ENCODE measurements at places on chromosomes 7 and 10.

- DNase-seq, result no peak
Observed at GRCh38 chr10:6383096-6383812, 180.5 kb downstream of the PFKFB3 start.

DNA sequence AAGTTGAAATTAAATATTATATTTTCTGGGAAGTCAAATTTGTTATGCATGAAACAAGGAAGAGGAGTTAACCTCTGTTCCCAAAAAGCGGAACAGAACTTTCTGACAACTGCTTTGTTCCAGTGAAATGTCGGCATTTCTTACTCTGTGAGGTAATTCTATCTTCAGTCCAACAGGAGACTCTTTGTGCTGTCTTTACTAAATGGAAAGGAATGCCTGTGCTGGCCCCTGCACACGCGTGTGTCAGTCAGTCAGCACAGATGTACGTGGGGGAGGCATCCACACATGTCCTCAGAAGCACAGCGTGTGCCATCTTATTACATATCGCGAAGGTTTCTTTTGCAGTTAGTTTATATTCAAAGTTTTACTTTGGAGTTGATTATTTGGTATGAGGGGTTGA is 37.5 kb downstream of the NET1 start:
- DNase-seq, result no peak

DNA sequence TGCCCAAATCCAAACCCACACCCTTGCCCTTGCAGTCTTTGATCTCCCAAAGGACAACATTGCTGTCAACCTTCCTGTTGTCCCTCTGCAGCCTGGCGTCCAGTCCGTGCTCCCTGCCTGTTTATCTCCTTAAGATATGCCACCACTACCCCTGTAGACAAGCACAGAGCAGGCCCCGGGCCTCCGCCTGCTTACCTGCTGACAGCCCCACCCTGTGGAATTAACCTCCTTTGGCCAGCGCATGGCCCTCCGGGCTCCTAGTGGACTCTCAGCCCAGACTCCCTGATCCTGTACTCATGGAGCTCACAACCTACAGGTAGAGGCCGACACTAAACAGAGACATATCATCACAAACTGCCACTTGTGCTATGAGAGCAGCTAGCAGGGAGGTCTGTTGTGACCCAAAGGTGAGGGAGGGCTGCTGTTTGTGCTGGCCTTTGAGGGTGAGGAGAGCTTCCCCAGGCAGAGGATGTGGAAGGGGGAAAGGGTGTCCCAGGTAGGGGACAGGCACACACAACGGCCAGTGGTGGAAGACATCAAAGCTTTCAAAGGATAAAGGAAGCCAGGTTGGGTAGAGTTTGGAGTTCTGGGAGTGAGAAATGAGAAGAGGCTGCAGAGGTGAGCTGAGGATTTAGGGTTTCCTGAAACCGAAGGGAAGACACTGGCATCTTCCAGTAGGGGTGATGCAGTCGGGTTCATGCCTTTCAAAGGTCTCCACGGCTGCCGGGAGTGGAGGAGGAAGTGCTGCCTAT is 174.5 kb upstream of the ZMIZ1 start:
- DNase-seq, result no peak

DNA sequence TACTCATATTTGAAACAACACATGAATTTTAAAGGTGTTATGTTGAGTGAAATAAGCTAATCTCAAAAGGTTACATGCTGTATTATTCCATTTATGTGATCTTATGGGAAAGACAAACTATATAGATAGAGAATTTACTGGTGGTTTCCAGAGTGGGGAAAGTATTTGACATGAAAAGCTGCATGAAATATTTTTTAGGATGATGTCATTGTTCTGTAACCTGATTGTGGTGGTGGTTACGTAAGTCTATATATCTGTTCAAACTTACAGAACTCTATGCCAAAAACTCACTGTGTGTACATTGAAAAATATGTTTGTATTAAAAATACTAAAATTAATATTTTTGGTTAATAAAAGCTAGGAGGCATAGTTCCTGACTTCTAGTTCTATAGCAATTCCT is 453.0 kb downstream of the SORCS3 start:
- no peak for DNase-seq

DNA sequence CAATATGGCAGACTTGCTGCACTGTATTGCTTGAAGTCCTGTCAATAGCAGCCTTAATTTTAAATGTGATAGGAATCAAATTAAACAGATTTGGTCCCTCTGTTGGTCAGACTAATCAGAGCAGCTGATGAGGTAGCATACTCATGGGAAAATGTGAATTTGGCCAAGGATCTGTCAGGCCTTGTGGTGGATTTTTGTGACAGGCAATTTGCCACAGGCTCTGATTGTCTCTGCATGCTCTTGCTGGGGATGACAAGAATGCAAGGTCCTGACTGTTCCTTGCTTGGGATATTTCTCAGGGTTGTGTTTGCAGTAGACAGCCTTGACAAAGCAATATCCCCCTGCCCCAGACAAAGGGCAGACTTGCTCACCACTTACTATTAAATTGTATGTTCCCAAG is 41.5 kb upstream of the GARS1 start:
- DNase-seq, result no peak

- DNase-seq, result no peak
Observed at GRCh38 chr7:116569737-116570136, 44.9 kb downstream of the CAV1 start.

DNA sequence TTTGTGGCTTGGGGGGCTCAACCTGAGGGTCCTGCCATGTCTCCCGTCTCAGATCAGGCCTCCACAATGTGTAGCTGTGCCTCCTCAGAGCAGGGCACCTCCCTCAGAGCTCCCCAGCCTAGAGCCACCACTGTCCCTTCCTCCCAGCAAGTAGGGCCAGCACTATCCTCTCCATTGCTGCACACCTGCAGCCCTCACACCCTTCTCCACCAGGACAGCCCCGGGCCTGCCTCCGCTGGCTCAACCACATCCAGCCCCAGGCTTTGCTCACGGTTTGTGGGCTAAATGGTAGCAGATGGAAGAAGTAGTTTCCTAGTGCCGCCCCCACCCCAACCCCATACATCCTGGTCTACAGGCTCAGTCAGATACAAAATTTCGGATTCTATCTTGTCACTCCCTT is 10.1 kb downstream of the NFKB2 start:
- no peak for DNase-seq

DNA sequence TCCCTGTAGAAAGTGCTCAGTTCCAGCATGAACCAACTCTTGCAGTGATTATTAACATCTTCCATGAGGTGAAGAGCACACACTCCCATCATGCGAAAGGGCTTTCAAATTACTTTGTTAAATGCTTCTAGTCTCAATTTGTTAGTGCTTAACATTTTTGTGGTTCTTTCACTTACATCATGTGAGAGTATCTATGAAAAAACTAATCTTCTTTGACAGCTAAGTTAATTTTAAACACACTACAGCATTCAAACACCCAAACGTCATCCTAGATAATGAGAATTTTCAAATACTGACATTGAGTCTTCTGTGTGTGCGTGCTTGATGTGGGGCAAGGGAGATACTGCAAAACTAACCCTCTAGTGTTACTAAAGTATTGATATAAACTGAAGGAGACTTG is 84.8 kb downstream of the ETV1 start:
- no peak for DNase-seq

DNA sequence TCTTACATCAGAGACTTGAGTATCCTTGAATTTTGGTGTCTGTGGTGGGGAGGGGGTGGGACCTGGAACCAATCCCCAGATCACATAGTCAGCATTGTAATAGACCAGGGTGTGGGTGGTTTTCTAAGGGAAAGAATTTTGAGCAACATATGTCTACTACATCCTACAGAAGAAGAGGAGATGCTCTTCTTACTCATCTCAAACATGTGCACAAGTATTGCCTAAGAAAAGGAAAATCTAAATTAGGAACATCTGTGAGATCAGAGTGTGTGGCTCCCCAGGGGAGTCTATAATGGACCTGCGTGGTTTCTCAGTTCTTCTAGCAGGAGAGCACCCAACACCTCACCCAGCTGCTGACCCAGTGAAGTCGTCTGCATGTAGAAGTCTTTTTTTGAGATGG is 148.8 kb downstream of the CCDC3 start:
- no peak for DNase-seq

DNA sequence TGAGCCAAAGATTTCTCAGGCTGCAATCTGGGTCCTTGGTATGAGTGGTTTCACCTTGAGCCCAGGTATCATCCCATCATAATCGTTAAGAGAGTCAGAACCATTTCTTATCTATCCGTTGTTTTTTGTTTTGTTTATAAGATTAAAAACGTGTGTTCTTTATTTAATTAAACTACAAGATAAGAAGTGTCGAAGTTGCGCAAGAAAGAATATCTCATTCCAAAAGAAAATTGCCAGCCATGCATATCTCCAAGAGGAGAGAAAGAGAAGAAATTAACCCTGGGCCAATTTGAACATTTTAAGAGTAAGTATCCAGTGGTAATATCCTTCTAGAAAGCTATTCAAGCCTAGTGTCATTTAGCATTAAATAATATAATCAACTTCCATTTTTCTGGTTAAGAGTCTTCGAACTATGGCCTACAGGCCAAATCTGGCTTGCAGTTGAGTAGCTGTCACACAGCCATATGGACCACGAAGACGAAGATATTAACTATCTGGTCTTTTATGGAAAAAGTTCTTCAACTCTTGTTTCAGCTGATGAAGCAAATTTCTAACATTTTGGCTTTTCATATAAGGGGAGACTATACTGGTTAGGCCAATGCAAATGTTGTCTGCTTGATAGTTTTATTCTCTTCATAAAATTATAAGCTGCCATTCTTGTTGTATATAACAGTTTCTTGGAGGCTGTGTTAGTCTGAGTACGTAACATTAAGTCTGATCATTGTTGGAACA is 576.4 kb downstream of the REEP3 start:
- DNase-seq, result no peak

DNA sequence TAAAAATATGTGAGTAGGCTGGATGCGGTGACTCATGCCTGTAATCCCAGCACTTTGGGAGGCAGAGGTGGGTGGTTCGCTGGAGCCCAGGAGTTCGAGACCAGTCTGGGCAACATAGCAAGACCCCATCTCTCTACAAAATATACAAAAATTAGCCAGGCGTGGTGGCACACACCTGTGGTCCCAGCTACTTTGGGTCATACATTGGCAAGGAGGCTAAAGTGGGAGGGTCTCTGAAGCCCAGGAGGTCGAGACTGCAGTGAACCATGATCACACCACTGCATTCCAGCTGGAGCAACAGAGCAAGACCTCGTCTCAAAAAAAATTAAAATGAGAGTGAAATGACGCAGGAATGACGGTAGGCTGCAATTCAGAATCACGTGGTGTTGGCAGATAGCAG is 64.7 kb upstream of the SH2B2 start:
- no peak for DNase-seq

- DNase-seq, result no peak
Observed at GRCh38 chr7:36264123-36264801, 111.2 kb downstream of the EEPD1 start.

DNA sequence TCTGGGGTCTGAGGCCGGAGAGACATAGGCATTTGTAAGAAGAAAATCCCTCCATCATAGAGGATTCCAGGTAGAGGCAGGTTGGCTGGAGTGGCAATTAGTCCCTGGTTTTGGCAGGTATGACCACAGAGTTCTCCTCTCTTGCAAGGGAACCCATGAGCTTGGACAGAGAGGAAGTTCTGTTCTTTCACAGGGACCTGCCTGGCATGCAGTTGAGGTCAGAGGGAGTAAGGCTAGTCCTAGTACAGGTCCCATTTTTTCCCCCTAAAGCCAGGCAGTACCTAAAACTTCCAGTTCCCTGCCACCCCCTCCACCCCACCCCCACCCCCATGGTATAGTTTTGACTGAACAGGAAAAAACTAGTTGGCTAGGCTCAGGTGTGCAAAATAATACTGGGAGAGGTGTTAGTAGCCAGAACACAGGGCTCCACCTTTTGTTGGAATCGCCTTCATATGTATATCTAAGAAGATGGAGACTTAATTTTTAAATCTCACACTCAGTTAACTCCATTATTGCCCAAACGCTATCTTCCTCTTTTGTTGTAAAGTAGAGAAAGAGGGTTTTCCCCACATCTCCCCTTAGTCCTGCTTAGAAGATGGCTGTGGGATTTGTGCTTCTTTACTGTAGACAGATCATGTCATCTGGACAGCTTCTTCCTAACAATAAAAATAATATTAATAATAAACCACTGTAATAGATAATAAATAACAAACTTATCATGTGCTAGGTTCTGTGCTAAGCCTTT is 188.1 kb downstream of the TCF7L2 start:
- DNase-seq, result no peak

DNA sequence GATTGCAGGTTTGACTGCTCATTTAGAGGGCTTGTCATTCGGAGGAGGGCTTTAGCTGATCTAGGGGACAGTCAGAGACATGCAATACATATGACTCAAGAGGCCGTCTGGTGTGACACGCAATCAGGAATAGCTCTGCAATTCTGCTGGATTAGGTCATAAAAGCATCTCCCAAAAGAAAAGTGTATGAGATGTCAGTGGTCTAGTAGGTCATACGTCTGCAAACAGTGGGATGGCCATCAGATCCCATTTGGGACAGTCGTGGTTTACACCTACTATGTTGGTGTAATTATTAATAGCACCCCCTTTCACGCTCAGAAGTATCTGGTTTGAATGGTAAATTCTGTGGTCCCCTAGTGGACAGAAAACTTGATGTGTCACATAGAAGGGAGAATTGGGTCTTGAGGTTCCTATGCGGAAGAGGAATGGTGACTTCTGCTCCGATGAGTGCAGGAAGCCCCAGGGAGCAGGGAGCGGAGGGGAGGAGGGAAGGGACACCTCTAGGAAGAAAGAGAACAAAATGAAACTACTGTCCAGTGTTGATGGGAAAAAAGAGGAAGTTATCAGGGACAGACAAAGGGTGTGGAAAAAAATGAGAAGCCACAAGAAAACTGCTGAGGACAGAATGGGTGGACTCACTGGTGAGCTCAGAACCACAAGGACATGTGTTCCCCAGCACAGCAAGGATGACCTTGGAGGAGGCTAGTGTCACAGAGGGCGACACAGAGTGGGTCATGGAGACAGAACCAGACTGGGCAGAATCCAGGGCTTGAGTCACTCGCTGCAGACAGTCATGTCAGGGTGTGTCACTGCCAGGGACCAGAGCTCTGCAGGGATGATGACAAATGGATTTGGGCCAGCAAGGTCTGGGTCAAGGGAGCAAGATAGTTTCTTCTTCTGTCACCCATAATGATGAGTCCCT is 59.9 kb downstream of the MAP3K8 start:
- no peak for DNase-seq

- DNase-seq, result no peak
Observed at GRCh38 chr10:7000061-7000460, 410.8 kb downstream of the SFMBT2 start.

- no peak for DNase-seq
Observed at GRCh38 chr7:151429237-151429559, 10.7 kb downstream of the CRYGN start.

DNA sequence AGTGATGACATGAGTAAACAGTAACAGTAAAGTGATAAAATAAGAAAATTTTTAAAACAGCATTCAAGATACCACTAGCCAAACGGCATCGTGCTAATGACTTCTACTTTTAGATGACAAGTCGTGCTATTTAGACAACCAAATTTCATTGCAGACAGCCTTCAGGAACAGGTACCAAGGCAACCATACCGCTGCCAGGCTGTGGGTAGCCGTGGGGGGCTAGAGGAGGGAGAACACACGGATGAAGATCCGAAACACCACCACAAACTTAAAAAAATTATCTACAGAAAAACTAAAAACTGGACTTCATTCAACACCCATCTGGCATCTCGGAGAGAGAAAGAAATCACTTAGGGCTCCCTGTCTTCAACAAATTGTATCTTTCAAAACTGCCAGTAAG is 89.6 kb downstream of the RSU1 start:
- DNase-seq, result no peak

All from stimulated activated CD8-positive, alpha-beta memory T cell treated with anti-CD3 and anti-CD28 coated beads, Interleukin-4, amount 100 ng/mL, for 4 hours (primary cell).